Left renal cortex interstitium (tissue), 4 donors: ENCODE measurements at places on chromosomes 1 and 21. TPM values are rescaled to one million over a fixed set of nuclear protein-coding genes. Genes with fewer than 3 reads are reported as not detected.

The FOXD2 gene
- polyA plus RNA-seq = 9.3 TPM

The SRSF10 gene
- 201 TPM for polyA plus RNA-seq

DNA sequence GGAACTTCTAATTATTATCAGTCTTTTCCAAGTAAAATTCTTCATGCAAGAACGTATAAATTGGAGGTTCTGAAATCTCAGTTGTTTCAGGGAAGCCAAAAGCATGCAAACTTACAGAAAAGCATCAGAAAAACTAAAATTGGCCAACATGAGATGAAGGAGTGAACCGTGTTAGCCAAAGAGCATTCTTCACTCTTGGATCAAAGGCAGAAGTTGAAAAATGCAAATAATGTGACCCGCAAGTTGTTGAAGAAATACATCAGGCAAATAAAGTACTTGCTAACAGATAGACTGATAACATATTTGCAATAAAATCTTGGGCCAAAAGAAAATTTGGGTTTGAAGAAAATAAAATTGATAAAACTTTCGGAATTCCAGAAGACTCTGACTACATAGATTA, 29.6 kb downstream of the DIPK1A start:
- no peak for DNase-seq

DNA sequence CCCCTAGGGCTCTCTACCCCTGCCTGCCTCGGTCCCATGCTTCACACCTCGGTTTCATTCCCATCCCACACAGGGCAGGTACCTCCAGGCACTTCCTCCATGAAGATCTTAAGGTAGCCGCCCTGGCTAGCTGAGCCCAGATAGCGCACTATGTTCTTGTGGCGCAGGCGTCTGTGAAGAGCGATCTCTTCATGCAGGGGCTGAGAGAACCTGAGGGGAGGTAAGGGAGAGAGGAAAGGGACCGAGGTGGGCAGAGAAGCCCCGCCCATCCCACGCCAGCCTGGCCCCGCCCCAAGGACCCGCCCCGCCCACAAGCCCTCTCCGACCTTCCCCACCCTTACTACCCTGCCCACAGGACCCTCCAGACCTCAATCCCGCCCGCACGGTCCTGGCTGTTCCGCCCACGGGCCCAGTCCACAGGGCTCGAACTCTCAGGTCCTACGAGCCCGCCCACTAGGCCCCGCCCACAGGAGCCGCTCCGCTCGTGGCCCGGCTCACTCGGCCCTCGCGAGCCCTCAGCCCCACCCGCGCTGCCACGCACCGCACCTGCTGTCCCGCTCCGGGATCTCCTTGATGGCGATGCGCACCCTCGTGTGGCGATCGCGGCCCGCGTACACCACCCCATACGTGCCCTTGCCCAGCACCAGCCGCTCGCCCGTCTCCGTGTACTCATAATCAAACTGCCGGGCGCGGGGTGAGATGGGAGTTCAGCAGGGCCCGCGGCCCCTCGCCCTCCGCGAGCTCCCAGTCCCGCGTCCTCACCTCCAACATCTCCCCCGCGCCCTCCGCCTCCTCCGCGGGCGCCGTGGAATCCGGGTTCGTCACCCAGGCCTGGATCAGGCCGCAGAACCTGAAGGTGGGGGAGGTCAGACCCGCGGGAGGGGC, 6.4 kb downstream of the MAP3K6 start:
- no peak for DNase-seq
